ENCODE measurements at places on chromosomes 16 and 17. TPM values are rescaled to one million over a fixed set of nuclear protein-coding genes. Genes with fewer than 3 reads are reported as not detected.

Gene ACSM5
- not detected for total RNA-seq

Gene TMEM235
- not detected for total RNA-seq

Gene CHRNE
- 0.74 TPM for total RNA-seq

Gene SRR
- total RNA-seq = 37.5 TPM

Gene KRTAP3-2
- not detected for total RNA-seq

Gene REXO5
- total RNA-seq = 8.9 TPM

Gene SALL1
- 0.17 TPM for total RNA-seq

Gene FBXW10
- not detected for total RNA-seq

Gene PITPNM3
- total RNA-seq = 0.67 TPM

Gene FOXN1
- not detected for total RNA-seq

Gene PRKCB
- total RNA-seq = not detected

Gene NPW
- total RNA-seq = 1.6 TPM

Gene TOX3
- total RNA-seq = not detected

Gene MPG
- 166 TPM for total RNA-seq

Gene TRAP1
- 121 TPM for total RNA-seq

Gene ZP2
- total RNA-seq = not detected

Gene MED9
- 14.8 TPM for total RNA-seq

Gene SOCS1
- total RNA-seq = 10.6 TPM

Gene CRHR1
- total RNA-seq = not detected

Gene KIAA0753
- 8.4 TPM for total RNA-seq

Gene SYCE1L
- total RNA-seq = 0.34 TPM

Gene GCGR
- total RNA-seq = not detected

Gene CACNG1
- not detected for total RNA-seq

Gene MILR1
- 9.2 TPM for total RNA-seq

Gene CD300E
- not detected for total RNA-seq

Gene ATP5PD
- 327 TPM for total RNA-seq

Gene GAN
- 1.9 TPM for total RNA-seq

Gene PER1
- total RNA-seq = 23.0 TPM

Gene KRTAP9-2
- total RNA-seq = not detected

Gene TEKT3
- not detected for total RNA-seq

Gene OR1F1
- not detected for total RNA-seq

Gene GRB7
- 0.84 TPM for total RNA-seq

Gene DPEP2
- total RNA-seq = not detected

Gene ATP2A3
- 0.84 TPM for total RNA-seq

Gene RNU2-1
- total RNA-seq = not detected

Gene SETD1A
- total RNA-seq = 3.7 TPM

Gene CTRB1
- not detected for total RNA-seq

Gene MPP3
- 4.2 TPM for total RNA-seq

Gene SNTB2
- total RNA-seq = 25.9 TPM

Gene OTOP2
- total RNA-seq = not detected

Gene IL34
- total RNA-seq = 0.84 TPM

Gene PRSS8
- 0.30 TPM for total RNA-seq

Gene GPR142
- not detected for total RNA-seq

Gene NAA60
- total RNA-seq = 15.0 TPM

Gene PERCC1
- not detected for total RNA-seq
